ENCODE measurements at places on chromosomes 7 and 10. TPM values are rescaled to one million over a fixed set of nuclear protein-coding genes. Genes with fewer than 3 reads are reported as not detected.

Gene NEUROD6
- not detected for total RNA-seq

Gene TAX1BP1
- 83.2 TPM for total RNA-seq

Gene SLC13A4
- total RNA-seq: not detected

Gene LRRC4
- total RNA-seq: 0.11 TPM

Gene PCDH15
- total RNA-seq: not detected

Gene ANKRD61
- total RNA-seq: not detected

Gene ITIH5
- total RNA-seq: 4.2 TPM

Gene DGKI
- total RNA-seq: 5.2 TPM

Gene SLC18A3
- 44.6 TPM for total RNA-seq

Gene OR6B1
- total RNA-seq: not detected

Gene ADRA2A
- 0.79 TPM for total RNA-seq
